ENCODE measurements at places on chromosomes 5 and 9.

- no peak for DNase-seq
Observed at GRCh38 chr5:14450018-14450524, 131.5 kb upstream of the OTULINL start.

- DNase-seq = no peak
Observed at GRCh38 chr9:89436963-89437625, 60.8 kb downstream of the SEMA4D start.

DNA sequence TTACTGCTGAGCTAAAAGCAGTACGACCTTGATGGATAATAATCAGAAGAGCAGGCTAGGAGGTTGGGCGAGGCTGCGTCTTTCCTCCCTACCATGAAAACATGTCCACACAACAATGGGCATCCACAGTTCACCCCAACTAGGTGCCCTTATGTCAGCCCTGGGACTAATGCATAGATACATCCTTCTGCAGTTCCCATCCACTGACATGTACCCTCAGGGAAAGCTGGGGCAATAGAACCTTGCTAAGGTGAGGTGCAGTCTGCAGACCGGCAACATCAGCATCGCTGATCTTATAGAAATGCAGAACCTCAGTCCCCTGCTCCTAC lies 697 bp upstream of the PRUNE2 start:
- DNase-seq = no peak

DNA sequence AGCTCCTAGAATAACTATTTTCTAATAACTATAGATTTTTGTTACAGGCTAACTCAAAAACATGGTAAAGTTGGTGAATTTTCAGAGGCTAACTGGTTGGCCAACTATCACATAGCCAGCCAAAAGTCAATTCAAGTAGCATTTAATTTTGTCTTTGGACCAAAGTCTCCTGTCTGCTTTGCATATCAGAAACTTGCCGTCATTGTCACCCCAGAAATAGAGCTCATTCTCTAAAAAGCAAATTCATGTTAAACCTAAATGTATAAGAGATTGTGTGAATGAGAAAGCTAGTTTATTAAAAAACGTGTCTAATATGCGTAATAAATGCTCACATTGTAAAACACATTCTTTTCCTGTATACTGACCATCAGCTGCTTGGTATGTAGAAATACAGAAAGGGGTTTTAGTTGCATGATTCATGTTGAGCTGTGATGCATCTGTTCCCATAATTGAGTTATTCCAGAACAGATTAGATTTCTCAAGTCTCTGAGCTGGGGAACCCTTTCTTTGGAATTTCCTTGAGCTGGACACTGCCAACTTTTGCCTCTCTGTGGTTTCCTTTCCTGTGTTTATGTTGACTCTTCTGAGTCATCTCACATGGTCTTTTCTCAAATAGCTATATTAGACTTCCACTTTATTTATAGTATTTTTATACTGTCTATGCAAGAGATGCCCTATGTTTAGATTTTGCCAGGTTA lies 7.3 kb downstream of the SRFBP1 start:
- no peak for DNase-seq

DNA sequence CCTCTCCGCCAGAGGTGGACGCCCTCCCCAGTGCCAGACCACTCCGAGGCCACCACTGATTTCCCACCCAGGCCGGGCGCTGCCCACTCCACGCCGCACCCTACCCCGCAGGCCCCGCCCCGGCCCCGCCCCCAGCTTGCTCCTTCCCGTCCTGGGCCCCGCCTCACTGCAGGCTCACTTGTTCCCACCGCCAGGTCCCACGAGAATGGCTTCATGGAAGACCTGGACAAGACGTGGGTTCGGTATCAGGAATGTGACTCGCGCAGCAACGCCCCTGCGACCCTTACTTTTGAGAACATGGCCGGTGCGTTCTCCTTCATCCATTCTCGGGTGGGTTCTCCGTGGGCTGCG lies 6.5 kb downstream of the LRRC26 start:
- DNase-seq = peak; percentile 68

- DNase-seq = no peak
Observed at GRCh38 chr9:7103771-7104170, 346.0 kb downstream of the KDM4C start.

- DNase-seq = peak; percentile 30
Observed at GRCh38 chr5:179906795-179907555, 722 bp downstream of the TBC1D9B start.

- DNase-seq = peak; percentile 13
Observed at GRCh38 chr9:89185980-89186379, 7.4 kb upstream of the SHC3 start.

- DNase-seq = no peak
Observed at GRCh38 chr9:89006267-89006666, 15.0 kb downstream of the S1PR3 start.

DNA sequence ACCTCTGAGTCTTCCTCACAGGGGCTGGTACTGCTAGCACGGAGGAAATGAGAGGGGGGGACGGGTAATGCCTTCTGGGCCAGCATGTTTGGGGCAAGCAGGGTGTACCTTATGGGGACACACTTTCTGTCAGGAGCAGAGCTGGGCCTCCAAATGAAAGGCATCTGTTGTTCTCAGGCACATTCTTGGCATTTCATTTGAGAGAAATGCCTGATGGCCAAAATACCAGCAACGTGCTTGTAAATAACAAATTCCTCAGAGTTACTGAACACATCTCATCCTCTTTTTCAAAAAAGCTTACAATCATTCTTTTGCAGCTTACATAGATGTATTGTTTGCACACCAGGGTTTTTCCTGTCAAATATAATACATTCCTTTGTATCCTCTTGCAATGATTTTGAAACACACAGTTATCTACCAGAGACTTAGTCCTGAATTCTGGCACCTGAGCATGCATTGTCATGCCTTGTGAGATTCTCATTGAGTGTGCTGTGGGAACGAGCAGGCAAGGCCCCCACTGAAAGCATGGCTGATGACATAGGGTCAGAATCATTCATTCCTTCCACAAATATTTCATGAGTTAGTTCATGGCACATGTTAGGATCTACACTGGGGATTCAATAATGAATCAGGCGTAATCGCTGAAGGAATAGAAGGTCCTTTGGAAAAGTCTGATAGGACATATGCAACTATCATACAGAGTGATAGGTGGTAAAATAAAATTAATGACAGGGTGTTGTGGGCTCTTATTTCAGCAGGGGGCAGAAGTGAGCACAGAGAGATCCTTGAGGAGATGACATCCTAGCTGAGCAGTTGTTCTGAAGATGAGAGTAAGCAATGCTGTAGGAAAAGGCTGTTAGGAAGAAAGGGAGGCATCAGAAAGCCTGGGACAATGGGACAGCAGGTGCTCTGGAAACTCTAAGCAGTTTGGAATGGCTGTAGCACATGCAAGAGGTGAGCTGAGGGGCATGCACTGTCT lies 260.9 kb upstream of the TUT7 start:
- peak; percentile 9 for DNase-seq
